Skeletal muscle cell (primary cell): ENCODE measurements at places on chromosomes 5 and 9.

DNA sequence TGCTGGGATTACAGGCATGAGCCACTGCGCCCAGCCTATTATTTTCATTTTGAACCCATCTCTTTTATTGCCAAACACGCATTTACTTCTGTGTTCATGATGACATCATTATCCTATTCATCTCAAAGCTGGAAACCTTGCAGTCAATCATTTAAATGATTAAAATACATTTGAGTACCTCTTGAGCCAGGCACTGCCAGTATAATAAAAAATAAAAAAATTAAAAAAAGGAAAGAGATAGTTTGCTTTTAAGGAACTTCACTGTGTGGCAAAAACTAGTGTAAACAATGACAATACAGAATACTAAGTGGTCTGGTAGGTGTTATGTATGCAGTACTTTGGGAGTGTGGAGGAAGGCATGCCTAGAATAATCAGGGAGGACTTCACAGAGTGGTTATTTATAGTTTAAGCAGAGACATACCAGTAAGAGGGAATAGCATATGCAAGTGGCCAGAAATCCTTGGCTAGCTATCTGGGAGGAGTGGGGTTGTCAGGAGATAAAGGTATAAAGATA is 8.6 kb downstream of the NSD1 start:
- no peak for DNase-seq

- no peak for DNase-seq
Observed at GRCh38 chr5:122757285-122757684, 17.6 kb upstream of the SNX2 start.

GRCh38 chr9:130662970-130663257 is 1.5 kb upstream of the PRDM12 start:
- no peak for DNase-seq

DNA sequence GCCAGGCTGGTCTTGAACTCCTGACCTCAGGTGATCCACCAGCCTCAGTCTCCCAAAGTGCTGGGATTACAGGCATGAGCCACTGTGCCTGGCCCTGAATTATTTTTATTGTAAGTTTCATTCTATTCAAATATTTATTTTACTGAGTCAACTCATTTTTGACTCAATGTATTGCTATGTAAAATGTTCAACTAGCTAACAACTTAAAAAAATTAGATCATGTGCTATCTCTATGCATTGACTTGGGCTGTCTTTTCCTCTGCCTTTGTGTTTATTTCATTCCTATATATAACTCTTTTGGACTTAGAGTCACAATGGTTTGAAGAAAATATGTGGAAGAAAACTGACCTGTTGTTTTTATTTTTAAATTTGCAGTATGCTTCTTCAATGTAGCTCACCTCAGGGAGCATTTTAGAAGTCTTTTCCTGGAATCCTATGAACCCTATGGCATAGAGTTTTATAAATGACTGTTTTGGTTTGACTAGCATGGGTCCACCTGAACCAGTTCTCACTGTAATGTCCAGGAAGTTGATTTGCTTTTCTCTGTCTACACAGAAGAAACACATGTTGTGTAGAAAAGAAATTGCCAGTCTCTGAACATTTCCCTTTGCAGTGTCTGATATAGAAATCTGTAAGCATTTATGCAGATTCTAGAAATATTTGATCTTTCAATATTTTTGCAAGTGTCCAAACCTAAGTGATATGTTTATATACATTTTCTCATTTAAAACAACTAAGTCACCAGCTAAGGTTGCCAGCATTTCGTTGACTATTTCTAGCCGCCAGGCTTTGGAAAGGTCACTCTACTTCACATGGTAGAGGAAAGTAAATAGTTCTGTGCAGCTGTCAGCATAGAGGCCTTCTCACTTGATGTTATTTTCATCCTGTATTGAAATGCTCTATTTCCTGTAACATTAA is 138.8 kb downstream of the PCSK1 start:
- no peak for DNase-seq

- DNase-seq: no peak
Observed at GRCh38 chr5:101995585-101995984, 300.5 kb downstream of the SLCO4C1 start.

GRCh38 chr5:68994645-68995044 is 99.2 kb upstream of the SLC30A5 start:
- no peak for DNase-seq

DNA sequence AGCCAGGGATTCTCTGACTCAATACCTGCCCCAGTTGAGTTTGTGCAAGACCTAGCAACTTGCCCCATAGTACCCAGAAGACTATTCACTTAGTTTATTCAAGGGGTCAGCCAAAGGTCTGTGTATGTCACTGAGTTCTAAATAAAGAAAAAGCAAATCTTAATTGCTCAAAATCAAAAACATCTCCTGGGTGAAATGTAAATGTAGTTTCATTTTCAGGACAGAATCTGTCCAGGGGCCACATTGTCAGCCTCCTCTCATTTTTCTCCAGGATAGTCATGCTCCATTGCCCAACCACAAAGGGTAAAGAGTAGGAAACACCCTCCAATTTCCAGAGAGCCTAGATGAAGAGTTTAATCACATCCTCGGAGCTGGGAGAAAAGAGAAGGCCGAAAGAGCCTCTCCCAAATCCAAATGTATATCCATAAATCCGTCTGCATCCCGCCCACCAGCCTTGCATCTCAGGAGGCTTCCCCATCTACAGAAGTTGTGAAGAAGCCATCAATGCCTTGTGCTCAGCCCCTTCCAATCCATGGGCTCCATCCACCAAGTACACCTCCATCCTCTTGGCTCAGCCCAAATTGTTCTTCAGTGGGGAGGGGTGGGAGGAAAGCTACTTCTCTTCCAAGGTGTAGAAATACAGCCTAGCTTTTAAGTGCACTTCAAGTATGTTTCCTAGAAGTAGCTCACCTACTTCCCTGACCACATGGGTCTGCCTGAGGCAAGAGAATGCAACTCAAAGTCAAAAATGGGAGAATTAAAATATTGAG is 26.9 kb downstream of the ADAM19 start:
- DNase-seq: peak; percentile 78

DNA sequence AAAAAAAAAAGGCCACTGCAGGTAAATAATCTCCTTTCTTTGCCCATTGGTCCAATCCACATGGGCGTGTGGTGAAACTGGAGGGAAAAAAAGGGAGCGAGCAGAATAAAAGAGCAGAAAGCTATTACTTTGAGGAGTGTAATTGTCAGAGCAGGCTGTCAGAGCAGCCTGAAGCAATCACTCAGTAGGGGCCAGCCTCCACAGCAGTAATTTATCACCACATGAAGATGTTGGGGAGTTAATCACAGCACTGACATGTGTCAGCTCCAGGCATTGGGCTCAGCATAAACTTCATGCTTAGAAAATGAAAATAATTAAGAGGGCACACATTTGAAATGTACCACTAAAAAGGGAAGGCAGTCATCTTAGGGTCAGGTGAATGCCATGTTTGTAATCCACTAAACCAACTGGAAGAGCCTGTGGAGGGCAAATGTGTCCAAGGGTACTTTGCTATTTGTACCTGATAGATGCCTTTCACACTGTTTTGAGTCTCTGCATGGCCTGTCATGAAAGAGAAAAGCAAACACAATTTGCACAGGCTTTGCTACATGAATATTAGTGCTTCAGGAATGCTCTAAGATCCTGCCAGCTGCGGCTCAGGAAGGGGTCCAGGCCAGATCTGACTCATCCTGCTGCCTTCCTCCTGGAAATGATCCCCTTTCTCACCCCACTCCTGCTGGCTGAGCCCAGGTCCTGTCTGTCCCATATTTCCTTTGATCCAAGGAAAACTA is 2.9 kb upstream of the PTGER4 start:
- peak; percentile 69 for DNase-seq

DNA sequence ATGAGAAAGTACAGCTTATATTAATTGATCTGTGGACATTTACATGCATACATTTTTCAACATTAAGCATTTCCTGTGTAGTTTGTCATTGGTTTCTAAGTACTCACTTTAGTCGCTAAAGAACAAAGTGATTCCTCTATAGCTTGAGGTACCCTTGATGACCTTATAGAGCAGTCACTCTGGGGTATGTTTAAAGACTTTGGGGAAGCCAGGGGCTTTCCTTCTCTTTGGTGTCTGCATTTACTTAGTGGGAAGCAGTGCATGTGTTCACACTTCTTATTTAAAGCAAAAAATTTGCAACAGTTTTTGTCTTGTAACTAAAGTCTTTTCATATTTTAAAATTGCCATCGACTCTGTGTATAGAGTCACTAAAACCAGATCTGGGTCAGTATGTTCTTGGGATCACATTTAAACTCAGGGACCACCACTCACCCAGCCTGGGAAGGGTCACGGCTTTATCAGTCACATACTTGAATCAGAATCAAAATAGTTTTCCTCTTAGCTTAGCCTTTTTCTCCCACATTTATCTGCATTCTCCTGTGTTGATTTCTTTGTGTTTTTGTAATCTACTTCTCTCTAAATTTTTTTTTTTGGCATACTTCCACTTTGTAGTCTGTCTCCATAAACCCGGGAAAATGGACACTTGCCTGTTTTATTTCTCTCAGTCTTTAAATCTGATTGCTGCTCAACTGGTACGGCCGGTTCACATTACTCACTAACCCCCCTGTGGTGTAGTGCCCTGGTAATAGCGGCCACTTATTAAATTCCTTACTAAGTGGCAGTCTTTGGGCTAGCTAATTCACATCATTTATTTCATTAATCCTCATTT is 143.9 kb upstream of the FBN2 start:
- no peak for DNase-seq

DNA sequence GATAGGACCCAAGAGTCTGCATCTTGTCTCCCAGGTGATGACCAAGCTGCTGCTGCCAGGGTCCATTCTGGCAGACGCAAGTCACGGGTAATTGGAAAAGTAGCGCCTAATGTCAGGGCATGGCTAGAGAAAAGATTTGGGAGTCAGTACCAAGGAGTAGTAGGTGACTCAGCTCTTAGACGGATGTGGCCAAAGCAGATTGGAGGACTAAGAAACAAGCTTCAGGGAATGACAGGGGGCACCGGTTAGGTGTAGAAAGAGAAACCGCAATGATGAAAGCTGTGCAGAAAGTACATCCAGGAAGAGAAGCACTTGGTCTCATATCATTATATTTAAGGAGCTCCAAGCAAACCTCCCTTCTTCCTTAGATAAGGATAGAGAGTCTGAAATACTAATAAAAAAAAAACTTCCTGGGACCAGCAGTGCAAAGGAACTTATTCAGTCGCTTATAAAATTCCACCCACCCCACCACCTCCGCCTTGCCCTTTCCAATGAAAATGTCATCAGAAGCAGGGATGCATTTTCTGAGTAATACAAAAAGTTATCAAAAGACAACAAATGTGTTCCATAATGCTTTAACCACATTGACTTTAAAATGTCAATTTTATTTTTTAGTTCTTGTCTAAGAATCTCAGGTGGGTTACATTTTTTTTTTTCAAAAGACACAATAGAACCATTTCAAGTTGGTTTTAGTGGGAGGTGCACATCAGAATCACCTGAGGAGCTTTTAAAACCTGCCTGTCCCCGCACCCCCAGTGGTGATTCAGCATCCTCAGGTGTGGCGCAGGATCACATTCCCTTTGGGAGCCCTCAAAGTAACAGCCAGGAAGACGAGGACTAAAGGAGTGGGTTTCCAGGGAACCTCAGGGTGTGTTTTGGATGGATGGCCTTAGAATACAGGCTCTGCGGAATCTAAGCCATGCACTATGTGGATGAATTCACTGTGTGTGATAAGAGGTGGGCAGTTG is 31.2 kb downstream of the PTPN3 start:
- no peak for DNase-seq

GRCh38 chr5:134432174-134432573 is 20.5 kb upstream of the CDKN2AIPNL start:
- DNase-seq: no peak

GRCh38 chr5:127821896-127822295 is 118.7 kb downstream of the CCDC192 start:
- no peak for DNase-seq

- DNase-seq: peak; percentile 83
Observed at GRCh38 chr5:38468978-38469706, 87.3 kb downstream of the LIFR start.

DNA sequence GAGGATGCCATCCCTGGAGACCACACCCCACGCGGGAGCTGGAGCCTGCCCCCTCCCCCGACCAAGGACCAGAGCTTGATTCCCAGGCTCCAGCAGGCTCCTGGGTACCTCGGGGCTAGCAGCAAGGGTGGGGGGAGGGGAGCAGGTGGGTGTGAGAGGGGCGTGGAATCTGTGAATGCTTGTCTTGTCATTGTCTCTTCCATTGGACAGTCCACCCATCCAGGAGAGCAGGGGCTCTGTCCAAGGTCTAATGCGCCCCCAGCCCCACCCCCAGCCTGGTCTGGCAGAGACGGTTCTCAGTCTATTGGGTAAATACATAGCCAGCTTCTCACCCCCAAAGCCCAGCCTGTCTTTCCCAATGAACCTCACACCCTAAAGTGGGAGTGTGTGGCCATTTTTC is 22.8 kb downstream of the URM1 start:
- DNase-seq: no peak
